ENCODE measurements at places on chromosomes 11 and 22. TPM values are rescaled to one million over a fixed set of nuclear protein-coding genes. Genes with fewer than 3 reads are reported as not detected.
A peak's percentile ranks its signal among the peaks of the same experiment; 100 is the strongest.

- H3K27ac ChIP-seq = no peak overlapping the region
- no peaks in the 10 kb centered on the region for H3K27me3 ChIP-seq
- H3K4me1 ChIP-seq = no peaks in the 10 kb centered on the region
- DNase-seq = no peak
These were observed 35.6 kb downstream of the DKK3 start for GRCh38 chr11:11972730-11973341.

PLAAT4 gene
- 3.5 TPM for total RNA-seq

GRCh38 chr22:42991010-42991651, 23.8 kb downstream of the PACSIN2 start:
- no peak for DNase-seq
- H3K36me3 ChIP-seq = peaks cover 13% of the 10 kb centered on the region
- no peak overlapping the region for H3K27ac ChIP-seq
- peaks cover 15% of the 10 kb centered on the region for H3K4me1 ChIP-seq
- H3K4me3 ChIP-seq = no peak overlapping the region

PLAAT5 gene
- 8.5 TPM for total RNA-seq

TMEM126A gene
- total RNA-seq = 35.2 TPM

ANGPTL5 gene
- not detected for total RNA-seq

MIAT gene
- 77.0 TPM for total RNA-seq

- peaks cover 19% of the 10 kb centered on the region for H3K36me3 ChIP-seq
- H3K4me1 ChIP-seq = no peaks in the 10 kb centered on the region
- H3K27me3 ChIP-seq = no peaks in the 10 kb centered on the region
- no peak overlapping the region for H3K4me3 ChIP-seq
These were observed 4.5 kb downstream of the IFITM5 start for GRCh38 chr11:294780-295179.

- no peak overlapping the region for H3K27ac ChIP-seq
- H3K4me3 ChIP-seq = peak overlapping the region; percentile 31
- peak; percentile 87 for DNase-seq
- no peaks in the 10 kb centered on the region for H3K27me3 ChIP-seq
These were observed 4.7 kb downstream of the YPEL4 start for GRCh38 chr11:57644748-57645688.

BBOX1 gene
- not detected for total RNA-seq

OR2AG1 gene
- total RNA-seq = not detected

DNA sequence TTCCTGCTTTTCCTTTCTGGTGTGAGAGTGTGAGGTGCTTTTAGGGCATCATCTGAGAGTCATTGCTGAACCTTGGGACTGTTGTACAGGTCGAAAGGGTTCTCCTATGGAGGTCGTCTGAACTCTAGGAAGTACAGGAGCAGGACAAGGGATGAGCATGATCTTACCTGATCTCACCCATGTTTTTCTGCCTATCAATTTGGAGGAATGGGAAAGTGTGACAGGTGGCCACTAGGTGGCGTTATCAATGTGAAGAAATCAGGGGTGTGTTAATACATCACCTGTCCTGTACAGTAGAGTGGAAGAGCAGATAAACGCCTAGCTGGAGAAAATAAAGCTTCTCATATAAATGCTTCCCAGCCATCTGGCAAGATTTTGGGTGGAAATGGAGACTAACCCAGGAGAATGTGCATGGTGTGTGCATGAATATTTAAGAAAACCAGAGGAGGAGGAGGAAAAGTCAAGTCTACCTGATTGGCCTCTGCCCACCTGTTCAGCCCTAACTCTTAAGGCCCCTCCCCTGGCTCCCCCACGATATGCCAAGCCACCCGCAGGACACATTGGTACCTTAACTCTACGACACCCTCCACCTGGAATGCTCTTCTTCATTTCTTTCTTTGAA, 72.0 kb upstream of the NARS2 start:
- no peaks in the 10 kb centered on the region for H3K27me3 ChIP-seq
- no peaks in the 10 kb centered on the region for H3K4me1 ChIP-seq
- peak; percentile 56 for DNase-seq
- no peak overlapping the region for H3K4me3 ChIP-seq
- H3K27ac ChIP-seq = no peak overlapping the region

MIOX gene
- total RNA-seq = 1.4 TPM

- H3K27ac ChIP-seq = no peak overlapping the region
- H3K27me3 ChIP-seq = no peaks in the 10 kb centered on the region
- DNase-seq = no peak
- no peaks in the 10 kb centered on the region for H3K4me1 ChIP-seq
- H3K36me3 ChIP-seq = no peaks in the 10 kb centered on the region
These were observed 35.3 kb upstream of the NECTIN1 start for GRCh38 chr11:119764108-119764868.

DNA sequence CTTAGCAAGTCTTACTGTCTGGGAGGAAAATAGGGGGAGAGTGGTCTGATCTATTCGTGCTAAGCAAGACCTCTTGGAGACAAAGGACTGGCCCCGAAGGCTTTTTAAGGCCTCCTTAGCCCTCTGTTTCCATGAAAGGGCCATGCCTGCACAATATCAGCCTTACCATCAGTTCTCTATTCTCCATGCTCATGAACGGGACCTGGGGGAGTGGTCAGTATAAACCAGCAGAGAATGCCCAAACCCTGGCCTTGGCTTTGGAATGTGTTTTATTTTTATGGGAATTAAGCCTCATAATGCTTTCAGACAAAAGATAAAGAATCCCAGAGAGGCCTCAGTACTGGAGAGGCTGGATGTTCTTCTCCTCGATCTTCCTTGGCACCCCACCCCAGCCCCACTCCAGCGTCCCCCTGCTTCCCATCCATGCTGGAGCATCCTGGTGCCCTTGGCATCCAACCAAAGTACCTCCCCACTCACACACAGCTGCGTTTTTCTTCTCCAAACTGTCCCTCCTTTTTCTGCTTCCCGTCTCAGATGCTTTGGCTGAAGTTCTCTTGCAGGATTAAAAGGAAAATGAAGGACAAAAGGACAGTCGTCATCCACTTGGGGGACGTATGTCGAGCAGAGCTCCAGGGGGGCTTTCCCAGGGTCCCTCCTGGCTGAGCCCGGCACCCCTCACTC, 18.6 kb downstream of the FXYD6 start:
- no peak overlapping the region for H3K4me3 ChIP-seq
- H3K27ac ChIP-seq = no peak overlapping the region
- peak; percentile 10 for DNase-seq
- H3K4me1 ChIP-seq = peaks cover 3% of the 10 kb centered on the region

Data from H9 (cell line).